H9 (cell line): ENCODE measurements at places on chromosomes 3 and 15. TPM values are rescaled to one million over a fixed set of nuclear protein-coding genes. Genes with fewer than 3 reads are reported as not detected.

DNA sequence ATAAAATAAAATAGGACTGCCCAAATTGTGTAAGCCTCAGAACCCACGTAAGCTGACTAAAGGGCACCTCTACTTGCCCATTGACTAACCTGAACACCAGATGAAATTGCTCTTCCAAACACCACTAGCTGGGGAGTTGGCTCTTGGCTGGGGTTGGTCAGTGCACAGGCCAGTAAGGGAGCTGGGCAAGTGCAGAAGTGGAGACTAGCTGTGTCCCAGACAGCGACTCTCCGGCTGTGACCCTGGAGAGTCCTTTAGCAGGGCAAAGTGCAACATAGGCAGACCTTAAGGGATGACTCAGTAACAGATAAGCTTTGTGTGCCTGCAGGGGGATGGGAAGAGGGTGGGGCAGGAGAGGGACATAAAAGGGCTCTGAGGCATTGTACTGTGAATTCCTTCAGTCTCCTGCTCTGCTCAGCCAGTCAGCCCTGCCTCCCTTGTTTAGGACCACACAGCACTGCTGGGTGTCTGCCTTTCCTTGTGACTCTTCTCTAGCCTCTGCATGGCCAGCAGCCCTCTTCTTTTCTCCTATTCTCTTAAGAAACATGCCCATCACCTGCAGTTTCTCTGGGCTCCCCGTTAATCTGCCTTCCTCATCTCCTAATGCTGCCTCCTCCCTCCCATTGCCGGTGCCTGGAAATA is 13.2 kb downstream of the NR1I2 start:
- peak; percentile 78 for DNase-seq

DNA sequence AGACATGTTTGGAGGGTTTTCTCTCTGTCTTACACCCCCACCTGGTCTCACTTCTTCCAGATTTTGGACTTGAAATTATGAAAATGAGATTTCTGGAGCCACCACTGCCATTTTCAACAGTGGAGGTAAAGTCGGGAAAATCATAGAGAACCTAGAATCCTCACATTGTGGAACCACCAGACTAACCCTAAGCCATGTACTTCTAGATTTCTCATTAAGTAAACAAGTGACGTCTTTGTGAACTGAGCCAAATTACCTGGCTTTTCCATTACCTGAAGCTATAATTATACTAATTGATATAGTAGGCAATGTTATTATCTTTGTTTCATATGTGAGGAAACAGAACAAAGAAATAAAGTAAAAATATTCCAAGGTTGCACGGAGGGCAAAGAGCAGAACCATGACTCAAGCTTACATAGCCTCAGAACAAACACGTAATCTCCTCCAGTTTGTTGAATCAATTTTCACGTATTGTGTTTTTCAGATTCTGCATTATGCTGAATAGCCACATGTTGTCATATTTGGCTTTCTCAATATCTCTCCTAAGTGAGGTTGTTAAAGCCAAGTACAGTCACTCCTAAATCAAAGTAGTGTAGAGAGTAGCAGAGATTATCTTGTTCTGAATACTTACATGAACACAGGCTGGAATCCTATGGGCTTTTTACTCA is 101.3 kb upstream of the CMC1 start:
- DNase-seq: no peak

- no peak for DNase-seq
Observed at GRCh38 chr3:38264353-38264771, 1.2 kb upstream of the SLC22A13 start.

- no peak for DNase-seq
Observed at GRCh38 chr15:67783303-67783702, 42.0 kb upstream of the SKOR1 start.

DNA sequence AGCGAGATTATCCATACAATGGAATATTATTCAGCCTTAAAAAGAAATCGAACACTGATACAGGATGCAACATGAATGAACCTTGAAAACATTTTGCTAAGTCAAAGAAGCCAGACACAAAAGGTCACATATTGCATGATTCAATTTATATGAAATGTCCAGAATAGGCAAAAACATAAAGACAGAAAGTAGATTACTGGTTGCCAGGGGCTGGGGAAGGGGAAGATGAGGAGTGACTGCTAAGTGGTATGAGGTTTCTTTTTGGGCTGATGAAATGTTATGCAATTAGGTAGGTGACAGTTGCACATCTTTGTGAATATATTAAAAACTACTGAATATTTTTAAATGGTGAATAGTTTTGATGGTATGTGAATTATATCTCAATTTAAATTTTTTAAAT is 38.3 kb downstream of the LRRFIP2 start:
- no peak for DNase-seq

DNA sequence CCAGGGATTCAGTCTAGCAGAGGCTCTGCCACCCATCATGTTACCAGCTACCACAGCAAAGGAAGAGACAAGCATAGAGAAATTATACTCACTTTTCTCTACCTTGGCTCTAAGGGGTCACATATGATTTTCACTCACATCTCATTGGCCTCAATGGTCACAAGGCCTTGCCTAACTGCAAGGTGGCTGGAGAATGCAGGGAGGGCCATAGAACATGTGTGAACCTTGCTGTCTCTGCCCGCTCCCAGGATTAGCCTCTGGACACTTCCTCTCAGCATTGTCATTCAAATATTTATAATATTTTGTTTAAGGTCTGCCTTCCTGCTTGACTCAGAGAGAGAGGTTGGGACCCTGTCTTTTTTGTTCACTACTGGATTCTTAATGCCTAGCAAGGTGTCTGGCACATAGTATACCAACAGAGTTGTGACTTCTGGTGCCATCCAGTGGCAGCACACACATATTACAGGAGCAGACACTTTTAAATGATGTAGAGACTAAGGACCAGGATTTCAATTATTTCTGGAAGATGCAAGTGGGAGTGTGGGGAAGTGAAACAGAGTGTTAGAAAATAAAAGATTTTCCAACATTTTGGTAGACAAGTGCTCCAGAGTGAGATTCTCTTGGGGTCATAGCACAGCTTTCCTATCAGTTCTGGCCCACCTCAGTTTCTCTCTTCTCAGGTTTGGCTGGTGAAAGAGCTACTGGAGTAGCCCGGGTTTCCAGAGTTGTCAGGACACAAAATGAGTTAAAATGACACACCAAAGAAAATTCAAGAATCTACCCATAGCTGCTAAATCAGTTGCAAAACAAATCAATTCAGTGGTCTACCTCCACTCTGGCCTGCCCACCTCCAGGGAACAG is 119.0 kb upstream of the RASGRP1 start:
- peak; percentile 49 for DNase-seq

RBMS3 gene
- 7.3 and 8.1 TPM in 2 replicates for total RNA-seq
